DMS79 treated with DMSO at 0.1 percent for 48 hours (cell line): ENCODE measurements at places on chromosomes 5 and 9.
A peak's percentile ranks its signal among the peaks of the same experiment; 100 is the strongest.

GRCh38 chr9:69996967-69997366, 46.7 kb upstream of the MAMDC2 start:
- DNase-seq: peak; percentile 86

DNA sequence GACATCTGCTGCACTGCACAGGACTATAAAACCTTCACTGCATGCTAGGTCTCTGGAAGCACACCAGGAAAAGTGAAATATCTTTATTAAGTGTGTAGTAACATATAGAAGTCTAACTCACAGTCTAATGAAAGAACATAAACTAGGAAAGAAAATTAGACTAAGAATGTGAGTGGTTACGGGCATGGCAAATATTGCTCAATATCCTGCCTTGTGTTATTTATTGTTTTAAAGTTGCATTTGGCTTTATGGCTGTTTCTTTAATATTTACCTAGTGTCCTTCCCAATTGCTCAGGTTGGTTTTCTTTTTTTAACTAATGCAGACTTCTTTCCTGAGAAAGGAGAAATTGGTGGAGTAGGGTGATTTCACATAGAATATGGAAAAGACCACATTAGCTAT, 342.4 kb downstream of the KIAA0825 start:
- DNase-seq: no peak

GRCh38 chr9:121676926-121677325, 25.5 kb downstream of the DAB2IP start:
- no peak for DNase-seq

GRCh38 chr5:59007460-59008063, 424.7 kb downstream of the RAB3C start:
- DNase-seq: peak; percentile 7

- DNase-seq: no peak
These were observed 32.0 kb downstream of the FSD1L start for GRCh38 chr9:105479846-105480245.

GRCh38 chr5:38651806-38652205, 95.4 kb upstream of the LIFR start:
- DNase-seq: no peak
